ENCODE measurements at places on chromosomes 7 and 10.

- no peak for DNase-seq
These were observed 315.0 kb downstream of the IPMK start for GRCh38 chr10:57952741-57953140.

GRCh38 chr7:29391262-29391661, 172.4 kb upstream of the PRR15 start:
- DNase-seq: no peak

- no peak for DNase-seq
These were observed 154.4 kb downstream of the CACNB2 start for GRCh38 chr10:18294633-18295032.

DNA sequence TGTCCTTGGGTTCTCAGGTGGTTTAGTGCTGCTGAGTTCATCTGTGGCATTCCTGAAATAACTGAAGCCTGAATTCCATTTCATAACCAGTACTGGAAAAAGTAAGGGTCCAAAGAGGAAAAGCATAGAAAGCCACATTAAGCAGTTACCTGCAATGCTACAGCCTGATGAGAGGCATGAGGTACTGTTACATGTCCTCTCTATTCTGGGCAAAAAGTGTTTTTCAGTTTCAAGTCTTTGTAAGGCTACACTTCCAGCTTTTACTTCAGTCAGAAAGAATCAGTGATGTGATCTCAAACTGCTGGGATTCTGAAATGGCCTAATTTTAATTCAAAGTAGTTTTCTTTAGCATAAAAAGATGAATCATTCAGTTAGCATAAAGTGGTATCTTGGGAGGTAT, 369.5 kb downstream of the PHF14 start:
- no peak for DNase-seq

GRCh38 chr7:112579388-112579787, 98.6 kb downstream of the LSMEM1 start:
- DNase-seq: no peak

DNA sequence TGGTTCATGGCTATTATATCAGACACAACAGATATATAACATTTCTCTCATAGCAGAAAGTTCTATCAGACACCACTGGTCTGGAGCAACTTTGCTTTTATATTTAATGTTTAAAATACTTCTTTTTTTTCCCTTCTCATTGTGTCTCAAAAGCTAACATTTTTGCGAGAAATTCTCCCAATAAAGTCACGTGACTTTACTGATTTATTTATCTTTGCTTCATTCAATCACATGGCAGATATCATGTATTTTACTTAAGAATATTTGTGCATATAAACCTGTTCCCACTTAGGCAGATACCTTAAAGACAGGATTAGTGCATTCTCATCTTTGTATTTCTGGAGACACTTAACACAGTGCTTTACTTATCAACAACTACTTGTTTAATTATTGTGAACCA, 1093.1 kb upstream of the LRRN3 start:
- DNase-seq: no peak

DNA sequence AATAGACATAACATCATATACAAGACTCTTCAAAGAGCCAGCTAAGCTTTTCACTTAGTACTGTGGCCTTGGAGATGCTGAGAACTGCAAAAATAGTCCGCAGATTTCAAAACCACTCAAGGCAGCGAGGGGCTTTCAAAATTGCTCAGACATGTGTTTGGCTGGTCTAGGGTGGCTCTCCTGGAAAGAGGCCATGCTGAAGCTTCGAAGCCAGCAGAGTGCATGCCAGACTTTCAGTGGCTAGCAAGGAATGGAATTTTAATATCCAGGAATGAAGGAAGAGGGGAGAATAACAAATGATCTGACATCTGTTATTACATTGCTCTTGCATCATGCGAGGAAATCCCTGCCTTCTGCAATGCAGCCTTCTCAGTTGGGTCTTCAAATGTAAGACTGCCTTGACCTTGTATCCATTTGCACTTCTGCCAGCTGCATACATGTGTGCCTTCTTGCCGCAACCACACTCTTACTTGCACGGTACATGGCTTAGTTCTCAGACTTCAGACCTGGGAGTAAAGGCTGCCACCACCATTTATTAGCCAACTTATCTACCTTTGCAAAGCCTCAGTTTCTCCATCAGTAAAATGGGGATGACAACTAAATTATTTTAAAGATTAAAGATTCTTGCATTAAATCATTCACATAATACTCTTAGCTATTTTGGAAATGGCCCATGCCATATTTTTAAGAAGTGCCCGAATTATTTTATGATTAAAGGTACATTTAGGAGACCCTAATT, 55.9 kb downstream of the ITIH5 start:
- DNase-seq: no peak

GRCh38 chr10:69290993-69291392, 12.7 kb downstream of the HK1 start:
- DNase-seq: no peak

DNA sequence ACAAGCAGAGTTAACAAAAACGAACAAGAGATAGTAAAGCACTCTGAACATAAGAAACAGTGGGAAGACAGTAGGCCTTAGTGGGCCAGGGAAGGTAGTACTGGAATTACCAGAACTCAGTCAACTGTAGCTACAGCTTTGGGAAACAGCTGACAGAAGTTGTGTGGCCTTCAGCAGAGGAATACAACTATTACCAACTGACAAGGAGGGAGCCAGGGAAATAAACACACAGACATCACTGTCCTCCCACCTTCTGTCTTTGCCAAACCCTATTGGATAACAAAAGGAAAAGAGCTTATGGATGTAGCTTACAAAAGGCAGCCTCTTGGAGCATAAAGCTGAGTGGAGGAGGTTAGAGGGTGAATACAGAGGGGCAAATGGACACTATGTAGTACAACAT, 15.4 kb downstream of the MICU1 start:
- no peak for DNase-seq

- DNase-seq: no peak
These were observed 95.1 kb downstream of the GLRX3 start for GRCh38 chr10:130231251-130231741.

Measured in stimulated activated CD4-positive, alpha-beta T cell treated with anti-CD3 and anti-CD28 coated beads, TNF-alpha, amount 100 ng/mL, for 1 hour (primary cell).